ENCODE measurements at places on chromosomes 3 and 15.

- no peak for DNase-seq
These were observed 62.6 kb downstream of the CORO2B start for GRCh38 chr15:68641376-68641775.

DNA sequence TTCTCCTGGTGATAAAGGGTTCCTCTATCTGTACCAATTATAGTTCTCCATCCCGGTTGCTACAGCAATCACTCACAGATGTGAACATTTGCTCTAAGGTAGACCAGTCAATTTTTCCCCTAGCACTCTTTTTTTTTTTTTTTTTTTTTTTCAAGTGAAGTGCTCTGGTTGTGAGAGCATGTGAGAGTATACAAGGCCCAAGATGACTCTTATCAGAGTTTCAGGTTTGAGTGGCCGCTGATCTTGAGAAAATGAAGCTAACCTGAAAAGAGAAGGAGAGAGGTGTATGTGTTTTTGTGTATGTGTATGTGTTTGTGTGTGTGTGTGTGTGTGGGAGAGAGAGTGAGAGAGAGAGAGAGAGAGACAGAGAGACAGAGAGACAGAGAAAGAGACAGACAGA, 44.4 kb upstream of the OTOL1 start:
- no peak for DNase-seq

DNA sequence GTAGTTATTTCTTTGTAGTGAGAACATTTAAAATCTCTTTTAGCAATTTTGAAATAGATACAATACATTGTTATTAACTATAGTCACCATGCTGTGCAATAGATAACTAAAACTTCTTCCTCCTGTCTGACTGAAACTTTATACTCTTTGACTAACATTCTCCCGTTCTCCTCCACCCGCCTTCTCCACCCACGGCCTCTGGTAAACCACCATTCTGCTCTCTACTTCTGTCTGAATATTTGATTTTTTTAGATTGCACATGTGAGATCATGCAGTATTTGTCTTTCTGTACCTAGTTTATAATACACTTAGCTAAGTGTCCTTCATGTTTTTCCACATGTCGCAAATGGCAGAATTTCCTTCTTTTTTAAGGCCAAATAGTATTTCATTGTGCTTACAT, 72.8 kb upstream of the RBM5 start:
- DNase-seq: no peak

DNA sequence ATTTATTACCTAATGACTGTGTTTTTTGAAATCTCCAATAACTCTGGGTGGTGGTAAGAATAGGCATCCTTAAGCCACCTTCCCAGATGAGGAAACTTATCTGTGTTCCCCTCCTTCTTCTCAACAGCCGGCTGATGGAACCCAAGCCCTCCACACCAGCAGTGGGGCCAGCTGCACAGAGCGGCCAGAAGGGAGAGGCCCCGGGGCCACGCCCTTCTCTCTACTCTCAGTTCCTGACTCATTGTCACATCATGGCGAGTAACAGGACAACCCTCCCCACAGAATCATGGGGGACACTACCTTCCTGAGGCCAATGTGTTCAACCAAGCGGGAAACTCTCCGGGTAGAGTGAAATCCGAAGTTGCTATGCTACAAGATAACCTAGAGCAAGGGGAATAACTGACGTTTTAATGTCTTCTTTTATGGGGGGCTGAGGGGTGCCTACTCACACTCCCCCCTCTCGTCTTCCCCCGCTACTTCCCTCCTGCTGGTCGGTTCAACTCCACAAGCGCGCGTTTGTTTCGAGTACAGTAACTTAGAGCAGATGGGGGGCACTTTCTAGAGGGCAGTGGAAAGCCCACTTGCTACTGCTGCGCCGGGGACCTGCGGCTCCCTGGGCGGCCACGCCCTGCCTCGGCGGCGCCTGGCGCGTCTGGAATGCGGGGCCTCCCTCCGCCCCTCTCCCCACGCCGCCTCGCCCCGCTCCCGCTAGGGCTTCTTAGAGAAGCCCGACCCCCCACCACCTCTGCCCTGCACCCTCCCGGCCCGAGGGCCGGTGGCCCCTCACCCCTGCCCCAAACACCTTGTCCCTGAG, 621 bp downstream of the ANXA2 start:
- DNase-seq: peak; percentile 91

- DNase-seq: peak; percentile 61
These were observed 101.6 kb downstream of the CPN2 start for GRCh38 chr3:194249323-194250097.

DNA sequence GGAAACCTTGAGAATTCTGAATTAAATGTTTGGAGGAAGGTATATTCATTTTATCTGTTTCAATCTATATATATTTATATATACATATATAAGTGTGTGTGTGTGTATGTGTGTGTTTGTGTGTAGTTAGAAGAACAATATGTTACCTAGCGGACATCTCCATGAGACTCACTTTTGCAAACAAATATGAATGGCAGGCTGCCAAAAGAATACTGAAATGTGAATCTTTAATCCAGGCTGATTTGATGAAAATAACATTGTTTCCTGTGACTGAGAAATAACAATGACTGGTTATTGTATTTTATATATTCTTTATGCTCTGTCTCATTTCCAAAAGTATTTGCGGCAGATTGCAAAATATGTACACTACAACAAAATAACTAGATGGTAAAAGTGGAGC, 255.5 kb upstream of the TGFBR2 start:
- DNase-seq: no peak

- no peak for DNase-seq
These were observed 92.0 kb downstream of the ZNF609 start for GRCh38 chr15:64552281-64552948.

DNA sequence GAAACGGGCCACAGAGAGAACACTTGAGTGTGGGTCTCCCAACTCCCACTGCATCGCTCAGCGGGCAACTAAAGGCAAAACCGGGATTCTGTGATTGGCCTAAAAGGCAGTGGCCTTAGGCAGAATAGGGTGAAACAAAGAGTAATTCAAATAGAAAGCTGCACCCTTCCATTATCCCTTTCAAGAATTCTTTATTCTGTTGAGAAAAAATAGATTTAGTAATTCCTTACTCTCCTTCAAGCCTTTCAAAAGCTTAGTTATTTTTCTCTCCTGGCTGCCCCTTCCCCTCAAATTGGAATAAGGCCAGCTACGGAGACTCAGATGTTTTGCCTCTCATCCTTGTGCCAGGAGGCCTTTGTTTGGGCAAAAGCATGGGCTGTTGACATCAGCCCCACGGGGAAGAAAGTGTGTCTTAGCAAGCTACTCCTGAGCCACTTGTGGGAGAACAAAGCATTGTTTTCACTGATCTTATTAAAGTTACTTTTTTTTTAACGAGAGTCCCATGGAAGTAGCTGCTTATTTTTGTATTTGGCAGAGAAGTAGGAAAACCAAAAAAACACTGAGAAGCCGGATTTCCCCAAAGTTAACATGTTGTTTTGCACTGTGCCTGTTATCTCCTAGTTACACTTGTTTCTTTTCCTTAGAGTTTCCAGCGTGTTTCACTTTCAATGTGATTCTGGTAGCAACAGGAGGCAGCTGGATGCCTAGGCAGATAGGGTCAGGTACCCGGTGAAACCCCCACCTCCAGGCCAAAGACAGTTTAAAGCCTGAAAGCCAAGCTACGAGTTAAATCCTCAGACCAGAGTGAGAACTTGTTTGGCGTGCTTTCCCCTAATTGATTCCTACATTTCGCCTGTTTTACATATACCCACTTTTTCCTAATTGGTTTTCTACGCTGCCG, 2.2 kb downstream of the ST6GAL1 start:
- DNase-seq: peak; percentile 81

DNA sequence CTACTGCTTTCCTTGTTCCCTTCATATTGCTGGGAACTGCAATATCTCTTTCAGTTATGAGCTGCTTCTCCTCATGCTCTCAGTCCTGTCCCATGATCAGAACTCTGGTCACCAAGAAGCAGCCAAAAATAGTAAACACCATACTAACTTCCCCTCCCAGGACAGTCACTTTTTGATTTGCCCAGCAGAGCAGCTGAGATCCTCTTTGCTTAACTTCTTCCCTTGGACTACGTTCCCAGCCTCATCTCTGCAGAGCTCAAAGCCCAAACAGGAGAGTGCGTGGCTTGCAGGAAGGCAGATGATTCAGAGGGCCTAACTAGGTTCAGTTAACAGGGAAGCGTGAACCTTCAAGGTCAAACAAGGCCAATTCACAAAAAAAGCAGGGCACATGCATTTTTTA, 153.2 kb downstream of the CTNNB1 start:
- DNase-seq: peak; percentile 10

DNA sequence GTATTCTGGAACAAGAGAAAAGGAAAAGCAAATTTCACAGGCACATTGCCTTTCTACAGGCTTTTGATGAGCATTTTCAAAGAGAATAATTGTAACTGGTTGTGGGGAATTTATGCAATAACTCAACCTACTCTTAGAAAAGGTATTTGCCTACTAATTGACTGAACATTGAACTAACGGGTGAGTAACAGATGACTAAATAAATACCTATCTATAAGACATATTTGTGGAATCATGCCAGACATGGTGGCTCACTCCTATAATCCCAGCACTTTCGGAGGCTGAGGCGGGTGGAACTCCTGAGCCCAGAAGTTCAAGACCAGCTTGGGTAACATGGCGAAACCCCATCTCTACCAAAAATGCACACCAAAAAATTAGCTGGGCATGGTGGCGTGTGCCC, 367.7 kb downstream of the CGGBP1 start:
- no peak for DNase-seq

DNA sequence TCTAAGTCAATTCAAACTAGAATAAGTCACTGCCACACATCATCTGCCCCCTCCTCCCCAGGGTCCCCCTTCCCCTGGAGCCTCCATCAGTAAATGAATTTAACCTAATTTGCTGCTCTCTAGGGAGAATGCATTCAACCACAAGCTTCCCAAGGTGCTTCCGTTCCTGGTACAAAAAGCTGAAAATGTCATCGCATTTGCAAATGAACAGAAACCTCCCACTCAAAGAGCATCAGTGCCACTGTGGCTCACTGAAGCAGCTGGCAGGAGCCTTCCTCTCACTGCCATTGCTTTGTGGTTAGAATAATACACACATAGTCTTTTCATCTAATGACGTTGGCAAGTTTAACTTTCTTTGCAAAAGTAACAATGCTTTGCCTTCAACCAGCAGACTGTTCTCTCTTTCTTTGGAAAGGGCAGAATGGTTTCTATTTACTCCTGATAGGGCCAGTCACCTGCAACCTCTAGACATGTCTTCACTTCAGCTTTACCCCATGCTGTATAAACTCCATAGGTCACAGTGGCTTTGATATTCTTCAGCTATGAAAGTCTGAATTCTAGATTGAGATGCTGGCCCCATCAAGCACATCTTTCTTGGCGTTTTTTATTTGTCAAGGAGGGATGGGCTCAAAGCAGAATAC, 238.1 kb downstream of the CPNE4 start:
- peak; percentile 62 for DNase-seq

- peak; percentile 94 for DNase-seq
These were observed 18.7 kb downstream of the AP3S2 start for GRCh38 chr15:89874926-89875564.

GRCh38 chr3:5811016-5811415, 623.5 kb downstream of the EDEM1 start:
- no peak for DNase-seq

DNA sequence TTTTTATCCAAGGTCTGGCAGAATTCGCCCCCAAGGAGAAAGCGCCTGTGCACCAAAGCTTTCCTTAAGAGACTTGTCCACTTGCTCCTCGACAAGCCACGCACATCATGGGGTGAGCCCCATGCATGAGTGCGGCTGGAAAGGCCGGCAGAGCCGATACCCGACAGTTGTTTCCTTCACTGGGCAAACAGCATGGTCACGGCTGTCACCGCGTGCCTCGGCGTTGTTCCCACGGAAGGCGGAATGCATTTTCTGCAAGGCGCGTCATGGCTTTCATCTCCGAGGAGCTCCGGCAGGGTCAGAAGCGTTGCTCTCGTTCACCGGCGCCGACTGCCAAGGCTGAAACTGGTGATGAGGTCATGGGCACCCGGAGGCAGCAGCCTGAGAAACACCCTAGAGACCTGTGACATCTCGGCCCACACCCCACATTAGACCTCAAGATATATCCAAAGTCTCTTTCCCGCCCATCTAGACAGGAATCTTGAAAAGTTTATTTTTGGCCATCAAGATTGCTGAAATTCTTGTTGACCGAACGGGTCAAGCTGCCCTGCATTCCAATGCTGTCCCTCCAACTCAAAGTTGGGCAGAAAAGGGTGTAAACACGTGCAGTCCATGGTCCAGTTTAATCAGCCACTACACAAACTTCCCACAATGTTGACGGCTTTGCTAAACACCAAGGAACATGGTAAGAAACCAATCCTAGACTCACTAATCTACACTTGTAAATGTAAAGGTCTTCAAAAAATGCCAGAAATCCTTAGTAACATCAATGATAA, 604 bp upstream of the TJP1 start:
- DNase-seq: peak; percentile 25

GRCh38 chr3:99111235-99111634, 209.7 kb upstream of the DCBLD2 start:
- DNase-seq: no peak

GRCh38 chr3:32510075-32510724, 7.5 kb upstream of the CMTM6 start:
- DNase-seq: peak; percentile 88

GRCh38 chr15:100849021-100849854, 30.4 kb upstream of the ALDH1A3 start:
- DNase-seq: peak; percentile 67

GRCh38 chr15:59138243-59138642, 33.3 kb downstream of the CCNB2 start:
- DNase-seq: peak; percentile 83

DNA sequence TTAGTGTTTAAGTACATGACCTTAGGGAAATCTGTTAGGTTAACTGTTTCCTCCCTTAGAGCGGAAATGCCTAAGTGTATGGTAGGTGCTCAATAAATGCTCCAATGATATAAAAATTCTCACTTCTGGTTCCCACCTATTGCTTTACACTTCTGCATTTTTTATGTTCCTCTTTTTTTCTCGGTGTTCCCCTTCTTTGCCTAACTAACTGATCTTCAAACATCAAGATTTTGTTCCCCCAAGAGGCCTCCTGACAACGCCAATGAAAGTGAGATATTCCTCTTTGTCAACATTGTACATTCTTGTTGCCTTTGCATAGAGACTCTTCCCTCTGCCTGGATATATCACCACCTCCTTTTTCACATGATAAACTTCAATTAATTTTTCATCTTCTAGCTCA, 17.4 kb downstream of the SLC35A5 start:
- DNase-seq: peak; percentile 68

- peak; percentile 80 for DNase-seq
These were observed at the start of gene SFMBT1 for GRCh38 chr3:53045518-53046170. Gene SFMBT1 (minus strand): TSS chr3:53046073. CDS start chr3:52969128, 76,945 bp downstream.

DNA sequence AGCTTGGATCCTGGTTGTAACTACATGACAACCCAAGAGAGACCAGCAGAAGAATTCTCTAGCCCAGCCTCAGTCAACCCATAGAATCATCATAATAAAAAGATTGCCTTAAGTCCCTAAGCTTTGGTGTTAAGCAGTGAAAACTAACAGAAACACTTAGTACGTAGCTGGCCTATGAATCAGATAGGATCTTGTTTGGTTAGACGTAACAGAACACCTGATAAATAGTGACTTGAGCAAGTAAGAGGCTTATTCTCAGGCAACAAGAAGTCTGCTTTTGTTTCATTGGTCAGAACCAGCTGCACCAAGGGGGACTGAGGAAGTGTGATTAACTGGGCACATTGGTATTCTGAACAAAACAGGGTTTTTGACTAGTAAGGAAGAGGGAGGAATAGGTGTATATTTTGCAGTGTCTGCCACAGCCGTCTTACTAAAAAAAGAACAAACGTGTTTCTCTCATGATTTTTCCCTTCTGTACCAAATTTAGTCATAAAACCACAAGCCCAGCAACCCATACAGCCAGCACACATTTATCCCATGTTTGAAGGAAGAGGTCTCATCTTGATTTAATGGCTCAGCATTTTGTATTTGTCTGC, 53.3 kb upstream of the GLCE start:
- DNase-seq: no peak

- no peak for DNase-seq
These were observed 110.8 kb downstream of the PLCL2 start for GRCh38 chr3:16995601-16996000.
